ENCODE measurements at places on chromosomes 7 and 10.

DNA sequence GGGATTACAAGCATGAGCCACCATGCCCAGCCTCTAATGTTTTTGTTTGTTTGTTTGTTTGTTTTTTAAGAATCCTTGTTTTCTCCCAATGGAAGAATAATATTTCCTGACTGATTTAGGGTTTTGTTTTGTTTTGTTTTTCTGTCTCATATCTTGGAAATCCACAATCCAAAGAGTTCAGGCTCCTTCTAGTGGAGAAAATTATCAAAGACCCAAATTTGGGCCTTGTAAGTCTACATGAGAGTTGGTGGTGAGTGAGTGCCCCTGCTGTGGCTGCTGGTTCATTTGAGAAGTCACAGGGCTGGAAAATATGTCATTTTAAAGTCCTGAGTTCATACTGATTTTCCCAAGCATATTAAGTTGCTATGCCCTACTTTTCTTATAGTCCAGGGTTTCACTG is 33.5 kb upstream of the KLHL7 start:
- no peak for DNase-seq

DNA sequence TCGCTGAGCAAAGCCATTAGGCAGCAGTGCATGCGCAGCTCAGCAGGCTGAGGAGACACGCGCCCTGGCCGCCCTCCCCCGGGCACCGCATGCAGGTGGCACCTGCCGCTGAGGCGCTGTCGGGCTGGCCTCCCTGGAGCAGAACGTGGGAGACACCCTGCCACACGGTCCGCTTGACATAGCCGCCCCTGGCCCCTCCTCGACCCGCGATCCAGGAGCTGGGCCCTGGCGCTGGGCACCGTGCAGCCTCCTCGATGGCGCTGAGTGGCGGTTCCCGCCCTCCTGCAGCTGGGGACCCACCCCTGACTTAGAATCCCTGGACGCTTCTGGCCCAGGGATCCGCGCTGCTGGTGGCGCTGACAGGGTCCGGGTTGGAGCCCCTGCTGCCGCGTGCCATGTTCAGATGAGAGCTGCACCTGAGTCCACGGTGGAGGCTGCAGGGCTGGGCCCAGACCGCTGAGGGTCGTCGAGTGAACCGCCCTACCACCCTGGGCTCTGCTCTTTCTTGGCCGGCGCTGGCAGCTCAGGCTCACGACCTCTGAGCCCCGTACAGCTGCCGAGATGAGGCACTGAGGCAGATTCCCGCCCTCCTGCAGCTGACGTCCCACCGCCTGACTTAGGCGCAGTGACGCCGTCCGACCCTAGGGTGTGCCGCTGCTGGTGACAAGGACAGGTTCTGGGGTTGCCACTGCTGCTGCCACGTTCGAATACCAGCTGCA is 116.8 kb downstream of the OR13A1 start:
- no peak for DNase-seq

DNA sequence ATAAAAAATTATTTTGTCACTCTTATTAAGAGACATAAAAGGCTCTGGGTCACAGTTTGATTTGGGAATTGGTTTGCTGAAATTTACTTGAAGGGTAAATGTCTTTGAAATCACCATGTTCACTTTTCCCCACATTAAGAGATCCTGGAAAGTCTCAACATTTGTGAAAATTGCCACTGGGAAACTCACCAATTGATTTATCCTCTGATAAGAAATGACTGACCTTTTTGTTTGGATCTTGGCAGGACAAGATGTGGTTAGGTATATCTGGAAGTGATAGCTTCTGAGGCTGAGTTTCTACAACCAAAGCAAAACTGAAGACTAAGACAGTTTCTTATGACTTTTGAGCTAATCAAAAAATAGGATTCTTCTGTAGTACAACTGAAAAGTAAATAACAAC is 107.1 kb upstream of the TMEM106B start:
- DNase-seq, result no peak

GRCh38 chr10:12594448-12594944 is 245.1 kb downstream of the CAMK1D start:
- no peak for DNase-seq

DNA sequence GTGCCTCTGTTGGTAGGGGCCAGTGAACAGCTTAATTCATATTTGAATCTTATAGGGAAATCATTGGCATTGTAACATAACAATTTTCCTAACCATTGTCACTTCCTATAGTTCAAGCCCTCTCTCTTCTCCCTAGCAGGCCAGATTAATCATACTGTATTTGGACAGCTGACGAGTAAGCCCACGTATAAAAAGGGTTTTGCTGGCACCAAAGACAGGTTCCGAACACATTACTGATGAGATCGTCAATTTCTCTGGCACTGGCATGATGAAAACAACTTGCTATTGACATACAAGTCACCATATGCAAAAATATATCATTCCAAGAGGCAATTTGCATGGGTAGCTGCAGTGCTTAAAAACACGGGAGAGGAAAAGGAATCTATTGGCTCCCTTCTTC is 891.1 kb upstream of the AUTS2 start:
- DNase-seq, result no peak

DNA sequence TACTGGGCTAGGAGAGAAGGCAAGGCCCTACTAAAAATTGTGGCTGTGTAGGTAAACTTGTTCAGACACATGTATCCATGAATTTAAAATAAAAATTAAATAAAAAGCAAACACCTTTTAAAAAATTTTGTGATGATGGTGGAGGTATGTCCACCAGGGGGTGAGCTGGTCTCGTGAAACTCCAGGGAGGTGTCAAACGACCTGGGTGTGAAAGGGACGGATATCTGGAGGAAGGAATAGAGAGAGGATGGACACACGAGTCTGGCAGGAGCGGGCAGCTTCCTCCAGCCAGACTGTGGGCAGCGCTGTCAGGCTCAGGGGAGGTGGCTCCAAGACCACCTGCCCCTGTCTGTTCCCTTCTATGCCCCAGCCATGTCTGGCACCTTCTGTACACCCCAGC is 34.8 kb upstream of the DMBT1 start:
- DNase-seq, result peak; percentile 10

DNA sequence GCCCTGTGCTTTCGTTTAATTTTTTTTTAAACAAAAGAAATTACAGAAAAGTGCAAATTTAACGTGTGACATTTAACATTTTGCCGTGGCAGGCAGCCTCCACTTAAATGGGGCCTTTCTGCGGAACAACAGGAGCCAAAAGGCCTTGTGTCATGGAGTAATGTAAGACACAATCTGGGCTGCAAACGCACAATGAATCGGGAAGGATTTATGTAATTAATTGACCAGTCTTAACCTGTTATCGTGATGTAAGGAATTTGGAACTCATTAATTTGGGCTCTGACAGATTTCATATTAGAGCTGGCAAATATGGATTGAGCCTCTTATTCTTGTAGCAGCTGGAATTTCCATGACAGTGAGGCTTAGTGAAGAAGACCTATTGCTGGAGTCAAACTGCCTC is 86.4 kb downstream of the SNX10 start:
- no peak for DNase-seq

DNA sequence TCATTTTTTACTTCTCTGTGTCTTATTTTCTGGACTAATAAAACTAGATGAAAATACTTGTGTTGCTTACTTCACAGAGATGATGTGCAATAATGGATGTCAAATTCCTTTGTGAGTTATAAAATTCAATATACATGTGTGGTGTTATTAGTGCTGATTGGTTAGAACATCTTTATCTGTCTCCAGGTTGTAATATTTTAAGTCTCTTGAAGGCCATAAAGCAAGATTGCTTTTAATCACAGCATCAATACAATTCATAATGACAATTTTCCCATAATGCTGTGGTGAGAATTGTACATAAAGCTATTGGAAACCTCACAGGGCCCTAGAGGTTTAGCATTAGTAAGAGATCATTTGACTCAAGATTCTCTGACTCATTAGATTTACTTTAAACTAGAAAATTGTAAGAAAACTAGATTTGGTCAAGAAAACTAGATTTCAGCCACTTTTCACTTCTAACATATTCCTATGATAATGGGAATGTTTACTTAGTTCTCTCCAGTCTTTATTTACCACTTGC is 963.7 kb downstream of the REEP3 start:
- no peak for DNase-seq

GRCh38 chr7:8938044-8938805 is 504.8 kb downstream of the NXPH1 start:
- DNase-seq, result no peak

DNA sequence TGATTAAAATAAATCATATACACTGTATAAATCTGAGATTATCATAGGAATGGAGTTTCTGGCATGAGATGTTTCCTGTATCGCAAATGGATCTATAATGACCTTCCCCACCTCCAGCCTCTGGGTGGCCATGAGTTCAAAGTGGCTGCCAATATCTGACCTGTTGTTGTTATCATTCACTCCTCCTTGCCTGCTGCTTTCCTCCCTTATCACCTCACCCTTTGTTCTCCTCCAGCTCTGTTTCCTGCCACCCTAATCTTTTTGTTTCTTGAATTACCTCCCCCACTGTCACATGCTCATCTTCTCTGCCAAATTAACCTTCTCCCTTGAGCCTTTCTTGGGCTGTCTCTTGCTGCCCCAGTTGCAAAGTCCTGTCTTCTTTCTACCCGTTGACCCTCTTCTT is 12.0 kb downstream of the SCD start:
- no peak for DNase-seq

- DNase-seq, result no peak
These were observed 223.2 kb downstream of the MAD1L1 start for GRCh38 chr7:2009541-2010001.

GRCh38 chr10:18097524-18097923 is 42.7 kb upstream of the CACNB2 start:
- no peak for DNase-seq

DNA sequence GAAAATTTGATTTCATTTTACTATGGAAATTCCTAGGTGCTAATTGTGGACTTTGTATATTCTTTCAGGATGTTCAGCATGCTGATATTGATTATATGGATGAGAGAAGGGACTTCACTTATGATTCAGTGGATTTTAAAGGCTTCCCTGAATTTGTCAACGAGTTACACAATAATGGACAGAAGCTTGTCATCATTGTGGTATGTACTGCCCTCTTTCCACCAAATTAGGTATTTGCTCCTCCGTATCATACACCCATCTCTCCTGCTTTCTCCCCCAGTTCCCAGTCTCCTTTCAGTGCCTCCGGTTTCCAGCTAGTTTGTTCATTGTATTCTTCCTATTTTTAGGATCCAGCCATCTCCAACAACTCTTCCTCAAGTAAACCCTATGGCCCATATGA is 34.6 kb downstream of the MGAM start:
- no peak for DNase-seq

GRCh38 chr7:148581624-148582023 is 8.9 kb upstream of the C7orf33 start:
- no peak for DNase-seq

GRCh38 chr7:31002256-31002655 is 38.5 kb downstream of the GHRHR start:
- no peak for DNase-seq

- no peak for DNase-seq
These were observed 35.7 kb downstream of the ITIH2 start for GRCh38 chr10:7738536-7739407.

DNA sequence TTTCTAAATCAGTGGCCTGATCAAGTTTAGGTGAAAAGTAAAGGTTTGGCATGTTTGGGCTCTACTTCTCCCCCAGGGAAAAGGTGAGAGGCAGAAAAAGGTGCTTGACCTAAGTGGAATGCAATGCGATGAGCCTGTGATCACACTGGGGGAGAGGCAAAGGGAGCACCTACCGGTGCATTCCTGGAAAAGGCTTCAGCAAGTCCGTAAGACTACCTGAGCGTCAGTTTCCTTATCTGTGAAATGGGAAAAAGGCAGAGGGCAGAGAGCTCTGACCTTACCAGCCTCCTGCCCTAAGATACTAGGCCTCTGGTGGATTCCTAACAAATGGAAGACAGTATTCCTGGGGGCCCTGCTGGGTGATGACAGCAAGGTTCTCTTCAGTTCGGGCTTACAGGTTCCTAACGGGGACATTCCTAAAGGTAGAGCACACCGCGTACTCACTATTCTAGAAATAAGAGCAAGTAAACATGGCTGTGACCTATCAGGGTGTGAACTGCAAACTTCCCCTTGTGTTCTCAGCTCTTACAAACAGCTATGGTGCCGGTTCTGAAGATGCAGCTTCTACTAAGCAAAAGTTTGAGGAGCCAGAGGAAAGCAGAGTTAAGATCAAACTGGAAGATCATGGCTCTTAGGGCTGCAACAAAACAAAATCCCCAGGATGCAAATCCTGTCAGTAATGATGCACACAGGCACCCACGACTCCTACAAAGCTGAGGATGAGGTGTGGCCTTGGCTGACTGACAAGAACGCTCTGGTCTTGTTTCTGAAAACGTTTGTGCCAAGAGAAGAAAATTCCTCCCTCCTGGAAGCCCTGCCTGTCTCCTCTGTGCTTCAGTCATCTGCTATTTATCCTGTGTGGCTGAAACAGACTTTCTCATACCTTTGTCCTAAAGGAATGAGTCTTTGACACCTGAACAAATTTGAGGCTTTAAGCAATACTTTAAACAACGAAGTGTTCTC is 13.3 kb upstream of the ACSL5 start:
- peak; percentile 38 for DNase-seq

GRCh38 chr10:114703377-114704107 is 45.5 kb upstream of the ABLIM1 start:
- DNase-seq, result no peak

- DNase-seq, result no peak
These were observed 580.1 kb downstream of the CCSER2 start for GRCh38 chr10:84908491-84908890.

DNA sequence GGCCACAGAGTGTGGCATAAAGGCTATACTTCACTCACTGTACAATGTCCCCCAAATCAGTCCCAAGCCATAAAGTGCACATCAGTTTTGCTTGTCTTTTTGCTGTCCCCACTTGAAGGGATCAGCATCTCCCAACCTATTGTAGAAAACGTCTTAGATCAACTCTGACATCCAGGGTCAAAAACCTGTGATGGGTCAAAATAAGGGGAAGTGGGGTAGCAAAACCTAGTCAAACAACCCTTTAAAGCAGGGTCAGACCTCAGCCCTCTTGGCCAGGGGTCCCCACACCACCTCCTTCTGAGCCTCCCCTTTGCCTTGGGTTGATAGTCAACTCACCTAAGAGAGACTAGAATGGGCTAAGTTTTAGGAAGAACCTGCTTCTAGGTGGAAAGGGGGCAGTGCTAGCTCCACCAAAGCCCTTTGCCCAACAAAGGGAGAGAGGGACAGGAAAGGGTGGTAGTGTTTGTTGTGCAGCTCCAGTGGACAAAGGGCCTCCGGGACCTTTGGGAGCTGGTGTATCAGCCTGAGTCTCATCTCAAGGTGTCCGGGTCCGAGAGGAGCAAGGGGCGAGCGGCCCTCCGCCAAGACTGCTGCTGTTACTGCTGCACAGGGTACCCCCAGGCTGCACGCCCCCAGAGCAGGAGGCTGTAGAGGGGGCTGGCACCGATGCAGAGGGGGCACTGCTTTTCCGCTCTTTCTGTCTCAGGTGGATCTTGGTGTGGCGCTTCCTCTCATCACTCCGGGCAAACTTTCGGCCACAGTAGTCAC is 3.3 kb downstream of the EGR2 start:
- no peak for DNase-seq

DNA sequence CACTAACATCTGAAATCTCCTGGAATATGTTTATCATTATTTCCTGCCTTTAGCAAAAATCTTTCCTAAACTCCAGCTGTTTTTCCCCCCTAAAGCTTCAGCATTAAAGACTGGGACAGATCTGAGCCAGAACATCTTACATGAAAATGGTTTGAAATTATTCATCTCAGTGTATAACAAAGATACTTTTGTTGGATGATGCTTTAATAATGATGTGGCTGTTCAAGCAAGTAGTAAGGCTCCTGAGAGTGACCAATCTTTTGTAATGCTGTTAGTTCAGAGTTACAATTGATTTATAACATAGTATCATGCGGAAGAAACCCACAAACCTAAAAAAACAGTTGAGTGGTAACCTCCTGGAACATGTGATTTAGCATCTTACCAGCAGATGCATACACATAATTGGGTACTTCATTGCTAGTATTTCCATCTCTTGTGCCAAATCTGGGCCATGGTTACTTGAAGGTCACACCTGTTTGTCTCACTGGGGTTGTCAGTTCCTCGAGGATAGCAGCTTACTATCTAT is 1.5 kb downstream of the BZW2 start:
- no peak for DNase-seq
